ENCODE measurements at places on chromosomes 1 and 21. TPM values are rescaled to one million over a fixed set of nuclear protein-coding genes. Genes with fewer than 3 reads are reported as not detected.

The KDF1 gene
- 0.63 TPM for total RNA-seq

The HTR6 gene
- total RNA-seq, result 0.31 TPM

The IL19 gene
- total RNA-seq, result 0.10 TPM

The LHX8 gene
- not detected for total RNA-seq

The SH2D2A gene
- 19.1 TPM for total RNA-seq

The LRRIQ3 gene
- 0.21 TPM for total RNA-seq

The PCP4L1 gene
- total RNA-seq, result not detected

The C1orf167 gene
- total RNA-seq, result not detected

The DNAI4 gene
- total RNA-seq, result 8.2 TPM

The MRPS14 gene
- 10.0 TPM for total RNA-seq

The SLC25A33 gene
- 6.7 TPM for total RNA-seq

The TINAGL1 gene
- total RNA-seq, result not detected

The BCAN gene
- total RNA-seq, result not detected

The CNN3 gene
- total RNA-seq, result 4.6 TPM

The DISP3 gene
- total RNA-seq, result 0.21 TPM

The ACTN2 gene
- under 0.01 TPM for total RNA-seq

The SELE gene
- not detected for total RNA-seq

The SLC26A9 gene
- not detected for total RNA-seq

The IQGAP3 gene
- 0.10 TPM for total RNA-seq

The ADAR gene
- total RNA-seq, result 169 TPM

The PPCS gene
- total RNA-seq, result 35.6 TPM

The AK5 gene
- 16.3 TPM for total RNA-seq

The OR2AK2 gene
- 0.10 TPM for total RNA-seq

The IFNLR1 gene
- total RNA-seq, result 1.6 TPM

The CFAP45 gene
- total RNA-seq, result 2.4 TPM

The ENSA gene
- total RNA-seq, result 147 TPM

The KRTAP12-2 gene
- total RNA-seq, result not detected

The LCE1F gene
- total RNA-seq, result not detected

The GPR161 gene
- total RNA-seq, result 0.10 TPM
